ENCODE measurements at places on chromosomes 11 and 22.

GRCh38 chr11:1295591-1295990 lies 13.8 kb downstream of the TOLLIP start:
- no peak for DNase-seq

DNA sequence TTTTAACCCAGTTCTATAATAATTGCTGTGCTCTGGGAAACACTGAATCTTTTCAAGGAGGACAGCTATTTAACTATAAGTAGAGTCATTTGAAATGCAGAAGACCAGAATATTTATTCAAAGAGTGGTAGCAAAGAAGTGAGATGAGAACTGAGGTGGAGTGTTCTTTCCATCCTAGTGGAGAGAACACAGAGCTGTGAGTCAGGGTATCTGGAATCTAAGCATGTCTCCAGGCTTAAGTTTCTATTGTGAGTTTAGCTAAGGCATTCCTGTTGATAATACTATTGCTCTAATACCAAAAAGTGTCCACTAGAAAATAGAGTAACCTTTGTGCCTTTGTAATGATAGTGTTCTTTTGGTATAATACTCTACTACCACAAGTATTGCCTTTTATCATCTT lies 32.4 kb downstream of the JAM3 start:
- DNase-seq, result no peak

GRCh38 chr11:68282141-68282860 lies 10.5 kb upstream of the C11orf24 start:
- DNase-seq, result no peak

DNA sequence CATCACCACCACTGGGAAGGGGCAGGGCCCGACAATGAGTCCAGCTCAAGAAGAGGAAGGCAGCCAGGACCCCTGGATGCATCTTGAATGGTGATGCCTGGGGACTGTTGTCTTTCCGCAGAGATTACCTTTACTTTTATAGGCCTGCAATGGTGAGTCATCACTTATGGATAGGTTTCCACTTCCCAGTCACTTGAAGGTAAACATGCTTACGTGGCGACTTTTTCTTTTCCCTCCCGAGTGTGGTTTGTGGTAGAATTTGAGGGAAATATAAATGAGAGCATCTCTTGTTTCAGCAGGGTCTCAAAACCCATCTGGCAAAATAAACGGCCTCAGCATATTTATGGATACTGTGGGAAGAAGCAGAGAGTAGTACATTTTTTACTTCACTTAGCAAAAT lies at the start of gene MMP13:
Gene MMP13 (minus strand): TSS at position 109 of the 400 bp plus-strand sequence. CDS start 27 bp downstream, at position 82.
- DNase-seq, result no peak

Data from stimulated activated CD4-positive, alpha-beta T cell treated with anti-CD3 and anti-CD28 coated beads, Interleukin-12 subunit alpha, Interleukin-12 subunit beta, amount 100 ng/mL, for 24 hours (primary cell).